Ovary (tissue), 10 donors: ENCODE measurements at places on chromosomes 4 and X. TPM values are rescaled to one million over a fixed set of nuclear protein-coding genes. Genes with fewer than 3 reads are reported as not detected.
A peak's percentile ranks its signal among the peaks of the same experiment; 100 is the strongest.

DNA sequence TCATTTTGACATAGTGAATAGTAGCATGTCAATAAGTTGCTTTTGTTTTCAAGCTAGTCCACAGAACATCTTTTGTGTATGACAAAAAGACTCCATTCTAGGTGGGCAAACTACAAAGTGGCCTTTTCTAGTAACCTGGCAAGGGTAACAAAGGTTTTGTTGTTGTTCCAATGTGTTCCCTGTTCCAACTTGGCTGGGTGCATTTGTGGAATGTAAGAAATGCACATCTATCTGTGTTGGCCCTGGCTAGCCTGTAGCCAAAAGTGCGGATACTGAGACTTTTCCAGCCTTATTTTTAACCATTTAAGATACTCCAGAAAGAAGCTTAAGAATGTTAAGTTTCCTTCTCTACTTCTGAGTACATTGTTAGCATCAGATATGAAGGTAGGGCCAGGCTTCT is 118.7 kb upstream of the CHRDL1 start:
- DNase-seq, result no peak

DNA sequence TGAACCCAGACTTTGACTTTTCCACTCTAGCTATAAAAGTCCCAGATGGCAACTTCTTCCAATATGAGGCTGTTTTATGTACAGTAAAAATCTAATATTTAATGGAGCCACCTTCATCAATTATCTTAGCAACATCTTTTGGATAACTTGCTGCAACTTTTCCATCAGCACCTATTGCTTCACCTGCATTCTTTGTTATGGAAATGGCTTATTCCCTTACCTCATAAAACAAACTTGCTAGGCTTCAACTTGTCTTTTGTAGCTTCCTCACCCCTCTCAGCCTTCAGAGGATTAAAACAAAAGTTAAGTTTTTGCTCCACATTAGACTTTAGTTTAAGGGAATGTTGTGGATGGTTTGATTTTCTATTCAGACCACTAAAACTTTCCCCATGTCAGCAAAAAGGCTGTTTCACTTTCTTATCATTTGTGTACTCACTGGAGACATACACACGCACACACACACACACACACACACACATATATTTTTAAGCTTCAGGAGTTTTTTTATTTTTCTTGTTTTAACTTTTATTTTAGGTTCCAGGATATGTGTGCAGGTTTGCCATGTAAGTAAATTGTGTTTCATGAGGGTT is 1296.1 kb upstream of the PABPC4L start:
- DNase-seq, result no peak

- DNase-seq, result no peak
These were observed 9.8 kb upstream of the TAB3 start for GRCh38 chrX:30898886-30899285.

GRCh38 chr4:7782783-7783182 is 156.9 kb downstream of the AFAP1 start:
- no peak for DNase-seq

- no peak for DNase-seq
These were observed 19.8 kb upstream of the MANBA start for GRCh38 chr4:102780476-102781144.

GRCh38 chrX:120662662-120663061 is 32.8 kb upstream of the C1GALT1C1 start:
- DNase-seq, result no peak

DNA sequence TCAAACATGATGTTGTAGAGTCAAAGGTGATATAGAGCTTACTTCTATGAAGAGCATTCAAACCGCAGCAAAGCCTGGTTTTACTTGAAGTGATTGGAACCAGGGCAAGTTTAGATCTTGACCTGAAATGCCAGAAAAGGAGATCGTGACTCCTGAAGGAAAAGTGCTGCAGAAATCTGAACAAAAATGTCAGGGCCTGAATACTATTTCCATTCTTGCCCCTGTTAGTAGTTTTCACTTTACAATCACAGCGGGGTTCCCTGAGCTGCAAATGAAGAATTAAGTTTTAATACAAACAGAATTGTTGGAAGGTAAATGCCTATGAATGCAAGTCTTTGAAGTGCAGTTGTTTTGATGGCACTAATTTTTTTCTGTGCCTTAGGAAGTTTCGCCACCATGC is 4.1 kb downstream of the SLIT2 start:
- no peak for DNase-seq

GRCh38 chr4:89617317-89617716 is 219.6 kb downstream of the SNCA start:
- no peak for DNase-seq

- DNase-seq, result no peak
These were observed 1.7 kb upstream of the PRRG1 start for GRCh38 chrX:37347420-37347819.

GRCh38 chr4:82721819-82722423 is 76.7 kb downstream of the SCD5 start:
- no peak for DNase-seq

DNA sequence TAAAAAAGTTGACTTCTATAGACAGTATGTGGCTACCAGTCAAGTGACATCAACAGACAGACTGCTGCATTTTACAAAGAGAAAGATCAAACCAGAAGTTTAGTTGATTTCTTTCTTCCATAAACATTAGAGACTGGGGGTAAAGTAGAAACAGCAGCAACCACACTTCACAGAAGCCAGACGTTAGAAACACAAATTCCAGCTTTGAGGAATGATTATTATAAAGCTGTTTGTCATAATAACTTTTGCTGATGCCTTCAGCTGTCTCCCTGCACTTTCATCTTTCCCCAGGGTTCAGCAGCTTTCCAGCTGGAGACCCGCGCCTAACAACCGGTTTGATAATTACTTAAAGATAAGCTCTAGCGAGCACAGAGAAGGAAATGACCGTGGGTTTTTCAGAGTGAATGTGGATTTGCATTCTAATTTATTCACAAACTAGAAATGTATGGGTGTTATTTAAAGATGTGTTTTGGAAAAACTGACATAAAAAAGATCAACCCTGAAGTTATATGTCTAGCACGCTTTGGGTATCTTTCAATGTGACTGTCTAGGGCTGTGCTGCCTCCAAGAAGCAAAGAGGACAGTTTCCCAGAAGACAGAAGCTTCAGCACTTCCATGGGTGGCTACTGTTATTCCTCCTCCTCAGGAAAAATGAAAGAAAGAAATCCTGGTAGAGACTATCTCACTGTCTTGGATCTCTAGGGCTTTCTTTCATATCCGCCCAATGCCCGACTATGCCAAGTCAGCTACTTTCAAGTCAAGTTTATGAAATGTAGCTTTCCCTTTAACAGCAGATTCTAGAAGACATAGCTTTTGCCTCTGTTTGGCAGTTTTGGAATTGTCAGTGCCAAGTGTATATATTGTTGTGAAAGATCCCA is 15.0 kb upstream of the ENAM start:
- no peak for DNase-seq

- no peak for DNase-seq
These were observed 326.9 kb upstream of the SLIT2 start for GRCh38 chr4:19924761-19925160.

- DNase-seq, result no peak
These were observed 28.2 kb upstream of the TLR2 start for GRCh38 chr4:153655928-153656327.

- no peak for DNase-seq
These were observed 102.8 kb downstream of the GLUD2 start for GRCh38 chrX:121150217-121150616.

DNA sequence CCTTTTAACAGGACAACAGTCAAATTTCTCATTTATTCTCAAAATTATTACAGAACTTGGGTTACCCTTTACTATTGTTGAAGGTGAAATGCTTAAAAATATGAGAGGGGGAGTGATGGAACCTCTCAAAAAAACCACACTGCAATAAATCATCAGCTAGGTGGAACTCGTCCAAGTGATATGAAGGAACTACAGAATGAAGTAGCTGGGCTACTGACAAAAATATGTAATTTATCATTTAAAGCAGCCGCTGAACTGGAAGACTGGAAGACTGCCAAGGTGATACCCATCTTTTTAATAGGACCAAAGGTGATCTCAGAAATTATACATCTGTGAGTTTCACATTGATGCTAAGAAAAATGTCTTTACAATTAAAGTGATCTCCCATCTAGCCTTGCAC is 597.7 kb upstream of the TENM3 start:
- no peak for DNase-seq

DNA sequence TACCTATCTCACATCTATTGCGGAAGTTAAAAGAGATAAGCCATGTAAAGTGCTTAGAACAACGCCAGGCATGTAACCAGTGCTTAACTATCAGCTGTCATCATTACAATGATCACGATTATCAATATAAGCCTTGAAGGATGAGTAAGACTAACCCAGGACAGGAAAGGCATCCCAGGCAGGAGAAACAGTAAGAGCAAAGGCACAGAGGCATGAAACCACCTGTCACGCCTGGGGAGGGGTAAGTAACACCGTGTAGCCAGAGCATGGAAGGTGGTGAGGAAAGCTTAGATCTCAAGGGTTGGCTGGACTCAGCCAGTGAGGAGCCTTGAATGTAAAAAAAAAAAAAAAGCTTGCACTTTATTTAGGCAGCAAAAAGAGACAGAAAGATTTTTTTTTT is 71.7 kb upstream of the NOCT start:
- DNase-seq, result no peak

- DNase-seq, result no peak
These were observed 899.3 kb downstream of the STIM2 start for GRCh38 chr4:27759611-27760575.

DNA sequence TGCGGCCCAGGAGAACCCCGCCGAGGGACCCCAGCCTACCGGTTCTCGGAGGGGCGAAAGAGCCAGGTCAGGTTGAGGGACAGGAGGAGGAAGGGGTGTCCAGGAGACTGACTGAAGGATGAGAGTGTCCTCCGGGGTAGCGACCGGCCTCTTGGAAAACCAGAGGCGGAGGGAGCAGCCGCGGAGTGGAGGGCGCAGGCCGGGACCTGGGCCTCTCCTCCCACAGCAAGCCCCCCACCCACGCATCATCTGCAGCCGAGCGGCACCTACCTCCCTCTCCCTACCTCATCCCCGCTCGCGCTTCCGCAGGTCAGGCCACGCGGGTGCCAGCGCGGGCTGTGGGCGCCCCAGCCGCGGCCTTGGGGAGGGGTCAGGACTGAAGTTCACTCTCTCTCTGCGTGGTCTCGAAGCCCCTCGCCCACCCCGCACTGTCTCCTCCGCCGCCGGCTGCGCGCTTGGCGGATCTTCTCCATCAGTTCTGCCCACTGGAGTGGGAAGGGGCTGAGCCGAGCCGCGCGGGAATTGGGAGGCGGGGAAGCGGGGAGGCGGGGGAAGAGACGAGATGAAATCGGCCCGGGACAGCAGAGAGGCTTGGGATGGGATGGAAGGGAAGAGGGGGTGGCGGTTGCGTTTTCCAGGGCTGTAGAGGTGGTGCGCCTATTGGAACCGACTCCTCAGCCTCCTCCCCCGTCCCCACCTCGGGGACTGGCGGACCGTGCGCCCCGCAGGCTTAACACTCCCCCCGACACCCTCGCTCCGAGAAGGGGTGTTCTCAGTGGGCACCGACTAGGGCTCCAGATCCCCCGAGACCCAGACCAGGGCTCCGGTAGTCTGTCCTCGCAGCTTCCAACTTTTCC is 1.8 kb downstream of the NLGN4X start:
- DNase-seq, result peak; percentile 21

GRCh38 chr4:11535333-11535732 is 106.6 kb upstream of the HS3ST1 start:
- DNase-seq, result no peak

- DNase-seq, result no peak
These were observed 6.7 kb downstream of the LAMP2 start for GRCh38 chrX:120462370-120462769.

DNA sequence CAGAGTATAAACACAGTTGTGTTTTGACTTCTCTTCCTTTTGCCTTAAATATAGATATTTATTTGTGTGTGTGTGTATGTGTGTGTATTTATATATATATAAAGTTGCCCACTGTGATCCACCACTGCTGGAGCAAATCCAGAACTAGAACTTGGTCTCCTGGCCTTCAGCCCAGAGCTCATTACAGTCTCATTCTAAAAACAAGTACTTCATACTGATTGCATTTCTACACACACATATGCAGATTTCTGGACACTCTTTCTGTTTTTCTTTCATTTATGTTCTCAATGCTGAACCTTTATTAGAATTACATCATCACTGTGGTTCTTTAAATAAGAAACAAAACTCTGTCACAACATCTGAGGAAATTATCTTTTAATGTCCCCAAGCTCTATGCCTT is 381 bp downstream of the TXK start:
- DNase-seq, result no peak

DNA sequence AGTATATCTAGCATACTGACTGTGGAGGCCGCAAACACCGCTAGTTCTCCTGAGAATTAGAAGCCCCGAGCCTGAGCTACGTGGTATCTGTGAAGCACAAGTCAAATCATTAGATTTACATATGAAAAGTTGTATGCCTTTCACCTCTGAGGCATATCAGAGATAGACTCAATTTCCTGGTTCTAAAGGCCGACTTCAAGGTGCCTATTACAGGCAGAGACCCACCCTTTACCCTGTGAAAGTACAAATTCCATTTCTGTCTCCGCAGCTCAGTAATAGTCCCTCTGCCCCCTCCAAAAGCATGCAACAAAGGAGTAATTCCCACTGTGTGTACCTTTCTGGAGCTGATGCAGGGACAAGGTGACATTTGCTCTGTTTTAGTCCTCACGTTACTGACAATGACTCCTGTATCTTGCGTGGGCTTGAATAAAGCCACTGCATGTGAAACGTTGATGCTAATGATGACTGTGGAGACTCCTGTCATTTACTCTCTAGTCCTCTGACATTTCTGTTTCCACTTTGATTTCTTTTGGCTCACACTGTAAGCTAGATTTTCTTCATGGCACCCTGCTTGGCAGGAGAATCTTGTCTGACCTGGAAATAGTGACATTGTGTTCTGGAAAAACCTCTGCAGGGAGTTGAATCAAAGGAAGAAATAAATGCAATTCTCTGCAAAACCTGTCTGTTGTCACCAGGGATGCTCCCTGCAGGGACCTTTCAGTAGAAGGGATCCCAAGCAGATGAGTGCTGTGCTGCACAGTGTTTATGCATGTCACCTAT is 273.2 kb upstream of the EMCN start:
- no peak for DNase-seq

GRCh38 chrX:130094696-130095095 is 15.6 kb downstream of the ELF4 start:
- peak; percentile 56 for DNase-seq

DNA sequence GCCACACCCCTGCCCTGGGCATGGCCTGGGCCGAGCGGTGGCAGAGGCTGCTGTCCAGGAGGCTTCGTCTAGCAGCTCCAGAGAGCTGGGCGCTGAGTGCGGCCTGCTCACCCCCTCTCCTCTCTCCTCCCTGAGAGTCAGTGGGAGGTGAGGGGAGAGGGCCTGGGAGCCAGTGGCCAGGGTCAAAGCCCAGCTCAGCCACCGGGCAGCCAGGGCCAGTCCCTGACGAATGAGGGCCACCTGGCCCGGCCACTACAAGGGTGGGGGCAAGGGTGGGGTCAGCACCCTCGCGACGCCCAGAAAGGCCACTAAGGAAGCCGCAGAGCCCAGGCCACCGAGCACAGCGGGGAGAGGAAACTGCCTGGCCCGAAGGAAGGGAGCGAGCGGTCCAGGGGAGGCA is 131.7 kb downstream of the FAM53A start:
- DNase-seq, result no peak

CHIC2 gene
- total RNA-seq, result 20.7 TPM

COL4A5 gene
- total RNA-seq, result 21.2 TPM

SCRG1 gene
- 0.30 TPM for total RNA-seq

MSX1 gene
- 2.9 TPM for total RNA-seq

GIMD1 gene
- not detected for total RNA-seq

VCX gene
- total RNA-seq, result not detected

SGMS2 gene
- total RNA-seq, result 6.6 TPM

HSFX2 gene
- total RNA-seq, result not detected

SPATA4 gene
- total RNA-seq, result 0.27 TPM

UNC5C gene
- 3.9 TPM for total RNA-seq

GAGE1 gene
- not detected for total RNA-seq

SPACA5 gene
- total RNA-seq, result not detected

FAM133A gene
- total RNA-seq, result 0.69 TPM

EVC gene
- 50.9 TPM for total RNA-seq
